ENCODE measurements at places on chromosomes 5 and 9. TPM values are rescaled to one million over a fixed set of nuclear protein-coding genes. Genes with fewer than 3 reads are reported as not detected.

DNA sequence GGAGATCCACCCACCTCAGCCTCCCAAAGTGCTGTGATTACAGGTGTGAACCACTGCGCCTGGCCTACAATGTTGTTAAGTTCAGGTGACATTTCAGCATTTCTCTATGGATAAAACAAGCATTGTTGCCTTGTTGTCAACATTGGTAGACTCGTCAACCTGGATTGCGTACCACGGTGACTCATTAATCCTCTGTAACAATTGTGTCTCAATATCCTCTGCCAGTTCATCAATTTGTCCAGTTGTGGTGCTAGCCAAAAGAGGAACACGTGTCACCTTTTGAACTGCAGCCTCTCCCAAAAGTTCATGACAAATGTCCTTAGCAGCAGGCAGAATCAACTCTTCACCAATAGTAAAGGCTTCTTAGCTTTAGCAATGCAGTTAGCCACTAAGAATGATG lies 46.3 kb upstream of the LARP1 start:
- peaks cover 2% of the 10 kb centered on the region for H3K4me1 ChIP-seq
- no peaks in the 10 kb centered on the region for H3K27me3 ChIP-seq
- no peaks in the 10 kb centered on the region for H3K36me3 ChIP-seq
- H3K27ac ChIP-seq, result no peak overlapping the region

COL27A1 gene
- polyA plus RNA-seq, result 0.45 TPM

GLRA1 gene
- not detected for polyA plus RNA-seq

GRCh38 chr5:112119969-112120368 lies 299.1 kb downstream of the EPB41L4A start:
- DNase-seq, result no peak
- H3K4me1 ChIP-seq, result no peaks in the 10 kb centered on the region
- H3K27ac ChIP-seq, result no peak overlapping the region
- no peak overlapping the region for H3K4me3 ChIP-seq
- no peaks in the 10 kb centered on the region for H3K36me3 ChIP-seq
- H3K27me3 ChIP-seq, result no peaks in the 10 kb centered on the region

DNA sequence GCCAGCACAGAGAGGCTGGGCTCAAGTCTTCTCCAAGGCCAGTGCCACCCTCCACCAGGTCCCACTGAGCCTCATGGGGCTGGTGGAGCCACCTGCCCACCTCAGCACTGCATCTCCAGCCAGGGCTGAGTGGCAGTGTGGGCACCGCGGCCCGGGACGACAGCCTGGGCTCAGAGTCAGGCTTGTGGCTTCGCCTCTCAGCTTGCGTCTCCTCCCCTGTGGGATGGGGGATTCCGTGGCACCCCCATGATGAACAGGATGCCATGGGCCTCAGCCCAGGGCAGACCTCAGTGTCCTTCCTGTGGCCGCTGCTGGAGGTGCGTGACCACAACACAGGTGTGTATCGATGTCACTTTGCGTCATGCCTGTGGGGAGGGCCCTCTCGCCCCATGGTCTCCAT lies 136.4 kb upstream of the PPP1R26 start:
- H3K27ac ChIP-seq, result no peak overlapping the region
- DNase-seq, result no peak
- H3K4me1 ChIP-seq, result peaks cover 2% of the 10 kb centered on the region
- H3K27me3 ChIP-seq, result no peaks in the 10 kb centered on the region
- no peak overlapping the region for H3K4me3 ChIP-seq
- no peaks in the 10 kb centered on the region for H3K36me3 ChIP-seq

DNA sequence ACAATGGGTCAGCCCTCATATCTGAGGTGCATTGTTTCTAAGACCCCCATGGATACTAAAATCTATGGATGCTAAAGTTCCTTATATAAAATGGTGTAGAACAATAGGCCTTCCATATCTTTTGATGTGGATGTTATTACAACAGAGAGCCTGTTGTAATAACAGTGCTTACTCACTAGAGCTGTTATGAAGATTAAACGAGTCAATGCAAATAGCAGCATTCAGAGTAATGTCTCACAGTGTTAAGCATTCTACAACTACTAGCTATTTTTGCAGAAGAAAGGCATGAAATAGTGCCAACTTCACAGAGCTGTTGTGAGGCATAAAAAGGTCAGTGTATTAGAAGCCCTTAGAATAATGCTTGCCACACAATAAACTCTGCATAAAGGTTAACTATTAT lies 13.0 kb downstream of the CHSY3 start:
- H3K4me1 ChIP-seq, result no peaks in the 10 kb centered on the region
- H3K4me3 ChIP-seq, result no peak overlapping the region
- H3K27ac ChIP-seq, result no peak overlapping the region
- DNase-seq, result no peak

GRCh38 chr5:78720227-78720985 lies 71.8 kb upstream of the LHFPL2 start:
- peaks cover 3% of the 10 kb centered on the region for H3K4me1 ChIP-seq
- peak; percentile 73 for DNase-seq
- peak overlapping the region; percentile 36 for H3K4me3 ChIP-seq
- no peaks in the 10 kb centered on the region for H3K27me3 ChIP-seq
- no peak overlapping the region for H3K27ac ChIP-seq
